Fibroblast of the aortic adventitia (primary cell): ENCODE measurements at places on chromosomes 5 and 9.

GRCh38 chr9:134220311-134220710 lies 55.9 kb upstream of the RNU6ATAC start:
- no peak for DNase-seq

- DNase-seq = no peak
Observed at GRCh38 chr5:1016036-1016435, 7.4 kb downstream of the NKD2 start.

- DNase-seq = no peak
Observed at GRCh38 chr5:350355-350754, 28.8 kb downstream of the AHRR start.

DNA sequence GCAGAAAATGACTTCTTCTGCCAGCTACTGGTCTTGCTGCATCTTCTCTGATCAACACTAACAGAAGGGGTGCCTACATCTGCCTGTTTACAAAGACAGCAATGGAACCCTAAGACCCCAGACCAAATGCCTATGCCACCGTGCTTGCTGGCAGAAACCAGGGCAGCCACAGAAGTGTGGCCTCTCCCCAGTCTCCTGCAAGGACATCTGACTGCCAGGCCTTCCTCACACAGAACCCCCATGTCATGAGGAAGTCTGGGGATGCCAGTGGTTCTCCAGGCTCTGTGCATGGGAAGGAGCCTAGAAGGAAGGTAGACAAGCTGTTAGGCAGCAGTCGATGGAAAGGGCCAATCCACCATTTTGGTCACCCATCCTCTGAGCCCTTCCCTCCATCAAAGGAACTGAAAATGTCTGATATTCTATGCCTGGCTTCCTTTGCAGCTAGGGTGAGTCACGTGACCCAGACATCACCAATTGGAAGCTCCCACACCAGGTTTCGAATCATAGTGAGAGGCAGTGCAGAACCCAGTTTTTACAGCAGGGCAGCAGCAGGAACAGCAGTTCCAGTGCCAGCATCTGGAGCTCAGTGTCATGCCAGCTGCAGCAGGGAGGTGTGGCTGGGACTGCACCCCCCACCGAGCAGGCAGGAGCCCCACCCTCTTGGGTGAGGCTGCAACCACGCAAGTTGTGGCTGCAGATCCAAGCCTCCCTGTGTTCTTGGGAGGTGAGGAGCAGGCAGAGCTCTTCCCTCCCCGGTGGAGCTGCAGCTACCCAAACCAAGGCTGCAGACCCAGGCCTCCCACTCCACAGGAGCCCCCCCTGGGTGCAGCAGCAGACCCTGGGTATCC lies 123.4 kb downstream of the OLFM1 start:
- no peak for DNase-seq

- DNase-seq = no peak
Observed at GRCh38 chr5:909086-909485, 16.4 kb downstream of the TRIP13 start.

GRCh38 chr5:148104226-148104625 lies 40.4 kb downstream of the SPINK5 start:
- no peak for DNase-seq

- peak; percentile 85 for DNase-seq
Observed at GRCh38 chr5:67209141-67209771, 12.7 kb upstream of the CD180 start.

DNA sequence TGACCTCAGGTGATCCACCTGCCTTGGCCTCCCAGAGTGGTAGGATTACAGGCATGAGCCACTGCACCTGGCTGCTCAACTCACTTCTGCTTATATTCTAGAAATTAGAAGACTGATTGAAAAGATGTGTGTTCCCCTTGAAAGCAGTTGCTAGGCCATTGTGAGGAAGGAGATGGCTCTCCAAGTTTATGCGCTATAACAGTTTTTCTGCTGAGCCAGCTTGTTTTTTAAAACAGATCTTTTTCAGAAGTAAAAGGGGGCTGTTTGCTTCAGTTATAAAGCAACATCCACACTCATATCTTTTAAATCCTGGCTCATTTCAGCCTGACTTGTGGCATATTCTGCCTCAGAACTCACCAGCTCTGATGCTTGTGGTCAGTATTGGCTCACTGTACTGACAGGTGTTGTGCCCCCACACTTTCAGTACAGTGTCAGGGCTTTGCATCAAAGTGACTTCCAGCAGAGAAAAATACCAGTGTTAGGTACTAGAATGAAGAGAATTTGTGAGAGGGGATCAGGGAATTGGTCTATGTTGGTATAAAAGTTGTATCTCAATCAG lies 49.4 kb downstream of the NUP214 start:
- no peak for DNase-seq

GRCh38 chr5:119302916-119303897 lies 52.6 kb upstream of the TNFAIP8 start:
- peak; percentile 99 for DNase-seq

GRCh38 chr9:116202219-116202912 lies 48.8 kb downstream of the PAPPA start:
- peak; percentile 52 for DNase-seq

DNA sequence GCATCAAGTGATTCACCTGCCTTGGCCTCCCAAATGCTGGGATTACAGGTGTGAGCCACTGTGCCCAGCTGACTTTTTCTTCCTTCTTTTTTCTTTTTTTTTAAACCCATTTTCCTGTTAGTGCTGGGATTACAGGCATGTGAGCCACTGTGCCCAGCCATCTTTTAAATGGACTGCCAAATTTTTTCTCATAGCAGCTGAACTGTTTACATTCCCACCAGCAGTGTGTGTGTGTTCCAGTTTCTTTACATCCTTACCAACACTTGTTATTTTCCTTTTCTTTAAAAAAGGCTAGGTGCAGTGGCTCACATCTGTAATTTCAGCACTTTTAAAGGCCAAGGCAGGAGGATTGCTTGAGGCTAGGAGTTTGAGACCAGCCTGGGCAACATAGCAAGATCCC lies 76.9 kb downstream of the UBE2R2 start:
- no peak for DNase-seq

DNA sequence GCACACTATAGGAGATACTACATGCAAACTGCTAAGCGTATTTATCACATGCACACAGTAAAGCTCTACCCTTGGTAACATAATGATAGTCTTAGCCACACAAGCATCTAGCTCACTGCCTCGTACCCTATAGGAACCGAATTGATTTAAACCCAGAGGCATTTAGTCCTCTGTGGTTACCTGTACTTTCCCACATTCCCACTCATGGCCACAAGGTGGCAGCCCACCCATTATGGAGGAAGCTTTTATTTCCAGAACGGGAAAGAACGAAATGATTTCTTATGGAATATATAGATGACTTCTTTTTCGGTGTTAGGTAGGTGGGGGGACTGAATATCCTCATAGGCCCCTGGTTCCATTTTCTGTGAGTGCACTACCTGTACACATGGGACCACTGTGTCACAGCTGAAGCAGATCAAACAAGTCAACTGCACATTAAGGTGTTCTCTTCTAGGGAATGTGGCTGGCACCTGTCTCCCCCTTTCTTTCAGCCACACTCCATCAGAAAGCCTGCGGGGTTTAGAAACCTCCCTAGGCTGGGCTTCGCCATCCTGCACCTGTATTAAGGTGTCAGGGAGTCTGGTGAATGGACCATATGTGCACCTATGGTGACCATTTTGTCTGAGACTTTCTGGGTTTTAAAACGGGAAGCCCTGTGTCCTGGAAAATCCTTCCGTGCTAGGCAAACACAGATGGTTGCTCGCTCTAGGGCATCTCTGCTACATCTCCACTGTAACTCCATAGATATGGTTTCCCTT lies 313.2 kb downstream of the SLIT3 start:
- DNase-seq = peak; percentile 76

GRCh38 chr5:14727428-14727865 lies 62.9 kb downstream of the OTULIN start:
- peak; percentile 86 for DNase-seq

DNA sequence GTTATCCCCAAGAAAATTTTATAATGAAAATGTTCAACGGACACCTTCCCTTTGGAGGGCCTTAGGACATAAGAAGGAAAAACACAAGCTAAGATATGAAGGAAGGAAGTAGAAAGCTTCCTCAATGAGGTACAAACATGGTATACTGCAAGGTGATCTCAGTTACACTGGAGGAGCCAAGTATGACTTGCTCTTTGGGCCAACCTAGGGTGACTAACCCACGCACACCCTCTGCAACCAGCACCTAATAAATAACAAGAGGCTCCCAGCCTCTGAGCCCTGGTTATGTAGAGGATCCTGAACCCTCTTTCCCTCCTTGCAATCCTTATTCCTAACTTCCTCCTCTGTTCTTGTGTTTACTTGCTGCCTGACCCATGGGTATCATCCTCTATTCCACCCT lies 38.3 kb upstream of the KCNV2 start:
- DNase-seq = no peak

GRCh38 chr5:178625679-178626483 lies 969 bp downstream of the CLK4 start:
- DNase-seq = peak; percentile 57

GRCh38 chr5:58156361-58156760 lies 303.5 kb downstream of the PLK2 start:
- peak; percentile 8 for DNase-seq

DNA sequence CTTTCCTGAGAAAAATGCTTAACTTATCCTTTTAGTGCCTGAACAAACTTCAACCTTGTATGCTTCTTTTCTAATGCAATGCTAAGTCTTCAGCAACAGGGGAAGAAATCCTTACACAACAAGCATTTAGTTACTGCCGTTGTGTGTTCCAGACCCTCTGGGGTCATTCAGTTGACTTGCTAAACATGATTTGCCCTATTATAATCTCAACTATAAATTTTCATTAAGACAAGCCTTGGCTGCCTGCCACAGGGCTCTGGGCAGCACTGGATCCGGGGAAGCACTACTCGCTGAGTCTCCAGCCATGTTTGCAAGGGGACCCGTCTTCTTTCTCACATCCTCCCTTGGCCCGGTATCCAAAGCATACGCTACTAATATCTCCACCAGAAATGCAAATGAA lies 58.1 kb downstream of the PTCH1 start:
- no peak for DNase-seq

- no peak for DNase-seq
Observed at GRCh38 chr9:19976226-19976625, 187.4 kb upstream of the SLC24A2 start.

DNA sequence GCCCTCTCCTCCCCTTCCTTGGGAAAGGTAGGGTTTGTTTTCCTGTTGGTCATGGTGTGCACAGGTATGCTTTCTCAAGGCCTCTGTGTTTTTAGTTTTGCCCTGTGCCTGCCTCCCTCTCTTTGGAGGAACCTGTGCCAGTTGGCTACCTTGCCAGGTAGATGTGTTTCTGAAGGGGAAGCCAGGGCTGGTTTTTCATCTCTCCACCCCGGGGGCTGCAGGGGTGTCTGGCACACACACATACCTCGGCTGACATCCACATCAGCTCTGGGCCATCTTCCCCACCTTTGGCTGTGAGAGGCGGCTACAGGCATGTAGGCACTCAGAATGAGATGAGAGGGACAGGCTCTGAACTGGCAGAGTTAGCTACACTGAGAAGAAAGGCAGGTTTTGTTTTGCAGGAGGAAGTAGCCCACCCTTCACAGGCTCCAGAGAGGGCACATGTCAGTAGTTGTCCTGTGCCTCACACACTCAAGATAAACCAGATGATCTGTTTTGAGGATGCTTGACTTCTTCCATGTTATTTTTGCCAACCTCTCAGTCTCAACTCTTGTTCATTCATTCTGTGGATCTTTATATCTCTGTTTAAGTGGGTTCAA lies 9.7 kb downstream of the RGMB start:
- no peak for DNase-seq

- no peak for DNase-seq
Observed at GRCh38 chr9:2448193-2448738, 173.3 kb upstream of the VLDLR start.
